ENCODE measurements at places on chromosomes 13 and 19. TPM values are rescaled to one million over a fixed set of nuclear protein-coding genes. Genes with fewer than 3 reads are reported as not detected.

The ATP7B gene
- 0.58 TPM for total RNA-seq

The MAP2K7 gene
- total RNA-seq: 218 TPM

GRCh38 chr19:35206379-35206778 is 22.2 kb downstream of the FAM187B start:
- DNase-seq: no peak

DNA sequence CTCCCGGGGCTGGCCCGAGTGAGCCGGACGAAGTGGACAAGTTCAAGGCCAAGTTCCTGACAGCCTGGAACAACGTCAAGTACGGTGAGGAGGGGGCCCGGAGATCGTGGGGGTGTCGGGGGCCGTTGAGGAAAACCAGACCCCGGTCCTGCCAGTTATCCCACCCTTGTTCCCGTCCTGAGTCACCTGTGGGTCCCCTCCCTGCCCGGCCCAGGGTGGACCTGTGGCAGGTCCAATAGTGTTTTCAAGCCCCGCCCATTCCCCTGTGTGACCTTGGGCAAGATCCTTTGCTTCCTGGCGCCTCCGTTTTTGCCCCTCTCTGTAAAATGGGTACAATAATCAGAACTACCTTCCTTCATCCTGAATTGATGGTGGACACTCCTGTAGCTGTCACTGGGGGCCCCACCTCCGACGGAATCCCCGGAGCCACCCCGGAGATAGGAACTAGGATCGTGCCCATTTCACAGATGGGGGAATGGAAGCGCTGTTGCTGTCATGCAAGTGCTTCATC is 593 bp downstream of the ATG4D start:
- peak; percentile 44 for DNase-seq

All from natural killer cell (primary cell).